AG04450 (cell line): ENCODE measurements at places on chromosomes 3 and 15. TPM values are rescaled to one million over a fixed set of nuclear protein-coding genes. Genes with fewer than 3 reads are reported as not detected.

DNA sequence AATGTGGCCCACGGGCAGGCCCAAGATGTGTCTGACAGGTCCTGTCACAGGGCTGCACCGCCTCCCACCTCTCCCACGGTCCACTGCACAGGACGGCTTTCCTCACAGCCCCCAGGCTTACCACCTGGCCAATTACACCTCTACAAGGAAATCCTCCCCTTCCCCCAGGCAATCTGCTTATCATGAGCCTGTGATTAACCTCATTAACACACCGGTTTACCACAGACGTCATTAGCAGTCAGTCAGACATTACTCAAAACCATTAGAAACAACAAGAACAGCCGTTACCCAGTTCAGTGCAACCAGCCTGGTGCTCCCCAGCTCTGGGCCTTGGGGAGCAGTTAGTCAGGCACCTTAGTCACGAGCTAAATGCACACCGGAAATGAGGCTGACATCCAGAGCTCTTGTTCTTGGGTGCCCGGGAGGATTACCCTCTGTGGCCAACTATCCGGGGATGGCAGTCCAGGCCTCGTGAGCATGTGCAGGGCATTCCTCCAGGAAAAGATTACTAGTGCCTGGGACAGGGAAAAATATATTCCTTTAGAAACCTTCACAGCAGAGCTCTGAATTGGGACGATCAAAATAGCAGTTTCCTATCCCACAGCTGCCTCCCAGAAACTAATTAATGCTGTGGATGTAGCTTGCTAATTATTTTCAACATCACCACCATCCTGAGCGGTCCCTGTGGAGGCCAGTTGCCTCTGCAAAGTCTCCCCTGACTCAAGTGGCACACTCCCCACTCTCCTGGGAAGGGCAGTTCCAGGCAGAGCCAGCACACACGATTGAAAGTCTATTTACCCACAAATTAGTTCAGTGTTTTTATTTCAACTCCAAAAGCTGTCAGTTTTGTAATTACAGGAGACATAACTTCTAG is 117.4 kb upstream of the ZBED2 start:
- no peak for DNase-seq

GRCh38 chr3:111412656-111413055 is 129.3 kb upstream of the CD96 start:
- no peak for DNase-seq

Gene RLBP1
- not detected in 2 replicates for polyA plus RNA-seq

DNA sequence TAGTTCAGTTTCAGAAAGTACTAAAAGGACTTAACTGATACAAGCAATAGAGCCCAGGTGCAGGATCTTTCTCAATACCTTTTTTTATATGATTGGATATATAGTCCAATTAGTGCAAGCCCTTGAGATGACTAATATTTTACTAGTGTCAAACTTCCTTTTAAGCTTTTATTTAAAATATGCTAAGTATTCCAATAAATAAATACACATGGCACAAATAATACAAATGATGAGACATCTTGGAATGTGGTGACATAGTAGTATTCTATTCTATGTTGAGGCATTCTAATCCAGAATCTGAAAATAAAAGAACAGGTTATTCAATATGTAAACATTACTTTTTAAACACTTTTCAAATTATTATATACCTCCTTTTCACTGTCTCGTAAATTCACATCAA is 670.0 kb downstream of the SI start:
- DNase-seq, result no peak

DNA sequence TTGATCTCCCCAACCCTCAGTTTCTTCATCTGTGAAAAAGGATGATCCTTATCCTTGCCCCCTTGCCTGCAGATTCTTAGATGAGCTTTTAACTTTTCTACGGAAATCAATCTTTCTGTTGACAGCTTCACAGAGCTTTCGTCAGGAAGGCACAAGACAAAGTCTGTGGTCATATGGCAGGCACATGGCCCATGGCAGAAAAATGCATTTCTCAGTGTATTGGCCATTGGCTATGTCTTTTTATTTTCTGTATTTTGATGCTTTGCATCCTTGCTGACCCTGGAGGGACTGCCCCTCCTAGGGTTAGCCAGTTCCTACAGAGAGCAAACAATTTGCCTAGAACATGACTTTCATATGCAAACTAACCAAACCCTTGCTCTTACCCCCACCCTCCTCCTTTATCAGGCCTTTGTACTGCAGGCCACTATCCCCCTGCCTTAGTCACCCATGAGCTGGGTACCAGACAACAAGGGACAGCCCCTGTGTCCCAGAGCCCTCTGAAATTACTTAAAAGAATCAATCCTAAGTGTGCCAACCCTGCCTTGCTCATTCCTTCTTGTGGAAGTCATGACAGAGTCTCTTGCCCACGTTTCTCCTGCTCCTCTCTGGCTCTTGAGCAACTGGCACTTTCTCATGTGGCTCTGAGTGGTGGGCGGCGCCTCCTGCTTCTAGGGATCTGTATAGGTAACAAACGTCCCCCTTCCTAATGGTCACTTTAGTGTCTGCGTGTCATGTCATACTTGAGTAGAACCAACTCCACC is 24.1 kb upstream of the NOX5 start:
- no peak for DNase-seq

Gene ACKR4
- 0.10 and 0.20 TPM in 2 replicates for polyA plus RNA-seq

- no peak for DNase-seq
These were observed 12.6 kb downstream of the ACOX2 start for GRCh38 chr3:58524326-58524888.

Gene LRTM1
- polyA plus RNA-seq, result not detected in 2 replicates

Gene ACTRT3
- polyA plus RNA-seq, result 2.5 and 2.9 TPM in 2 replicates

GRCh38 chr15:66940368-66940767 is 125.0 kb upstream of the SMAD3 start:
- no peak for DNase-seq

GRCh38 chr3:71542521-71543370 is 40.8 kb downstream of the FOXP1 start:
- peak; percentile 83 for DNase-seq

DNA sequence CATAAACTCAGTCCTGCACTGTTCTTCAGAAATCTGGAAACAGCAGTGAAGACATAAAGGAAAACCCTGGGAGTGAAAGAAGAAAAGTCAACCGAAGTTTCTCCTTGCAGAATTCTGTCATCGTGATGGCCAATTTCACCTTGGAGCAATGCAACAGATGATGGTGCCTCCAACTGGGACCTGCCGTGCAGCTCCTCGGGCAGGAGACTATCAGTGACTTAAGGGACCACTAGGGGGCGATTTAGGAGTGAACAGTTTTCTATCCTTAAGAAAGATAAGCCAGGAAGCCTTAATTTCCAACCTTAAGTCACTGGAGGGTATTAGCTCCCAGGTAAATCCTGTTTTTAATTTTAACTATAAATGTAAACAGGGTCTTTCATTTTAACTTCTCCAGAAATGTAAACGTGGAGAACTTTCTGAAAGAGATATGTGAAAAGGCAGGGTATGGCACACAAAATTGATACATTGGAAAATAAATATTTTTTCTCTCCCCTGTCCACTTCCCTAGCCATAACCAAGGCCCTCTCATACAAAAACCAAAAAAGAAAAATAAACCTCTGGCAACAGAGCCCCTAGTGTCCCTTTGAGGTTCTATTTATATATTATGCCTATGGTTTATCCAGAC is 116.3 kb downstream of the PDZRN3 start:
- peak; percentile 36 for DNase-seq

Gene MOBP
- polyA plus RNA-seq, result not detected in 2 replicates

DNA sequence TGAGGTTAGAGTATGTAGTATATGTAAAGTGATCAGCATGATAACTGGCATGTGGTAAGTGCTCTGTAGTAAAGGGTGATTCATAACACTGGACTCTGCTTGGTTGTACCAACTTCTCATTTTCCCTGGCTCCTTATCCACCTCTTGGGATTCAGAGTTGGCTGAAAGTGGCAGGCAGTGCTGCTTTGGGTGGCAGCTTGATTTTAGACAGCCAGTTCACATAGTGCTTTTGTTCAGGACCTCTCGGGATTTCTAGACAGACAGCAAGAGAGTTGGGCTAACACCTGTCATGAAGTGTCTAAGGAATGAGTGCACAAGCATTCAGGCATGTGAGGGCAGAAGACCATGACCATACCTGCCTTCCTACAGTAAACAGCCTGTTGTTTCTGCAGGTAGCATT is 69.0 kb downstream of the RBM6 start:
- no peak for DNase-seq

DNA sequence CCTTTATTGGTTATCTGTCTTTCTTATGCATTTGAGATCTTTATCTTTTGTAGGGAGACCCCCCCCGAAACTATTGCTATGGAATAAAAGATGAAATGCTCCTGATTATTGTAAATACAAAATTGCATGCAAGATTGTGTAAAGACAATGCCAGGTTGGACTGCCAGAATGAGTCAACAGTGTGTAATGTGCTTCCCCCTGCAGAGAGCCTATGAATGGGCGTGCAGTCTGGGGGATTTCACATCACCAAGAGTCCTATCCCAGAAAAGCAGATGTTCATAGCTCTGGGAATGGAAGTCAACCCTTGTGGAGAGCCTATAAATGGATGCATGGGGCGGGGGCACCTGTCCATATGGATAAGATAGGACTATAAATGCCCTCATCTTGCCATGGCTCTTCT is 584.3 kb downstream of the NSUN3 start:
- DNase-seq, result no peak

Gene IL16
- 3.8 and 4.6 TPM in 2 replicates for polyA plus RNA-seq

DNA sequence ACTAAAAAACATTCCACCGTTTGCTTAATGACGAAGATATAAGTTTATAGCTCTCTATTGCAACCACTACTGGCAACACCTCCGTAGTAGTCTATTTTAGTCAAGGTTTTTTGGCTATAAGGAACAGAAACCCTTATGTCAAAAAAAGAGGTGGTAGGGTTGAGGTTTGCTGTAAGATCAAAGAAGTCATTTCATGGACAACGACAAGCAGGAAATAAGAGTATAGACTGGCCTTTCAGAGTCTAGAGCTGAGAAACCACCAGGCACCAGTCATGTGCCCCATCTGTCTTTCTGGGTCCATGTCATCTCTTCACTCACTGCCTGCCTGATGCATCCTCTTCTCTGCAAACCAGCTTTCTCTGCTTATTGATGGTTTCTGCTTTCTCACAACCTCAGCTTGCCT is 42.7 kb downstream of the THBS1 start:
- no peak for DNase-seq

GRCh38 chr3:16936233-16936632 is 51.5 kb downstream of the PLCL2 start:
- DNase-seq, result no peak

DNA sequence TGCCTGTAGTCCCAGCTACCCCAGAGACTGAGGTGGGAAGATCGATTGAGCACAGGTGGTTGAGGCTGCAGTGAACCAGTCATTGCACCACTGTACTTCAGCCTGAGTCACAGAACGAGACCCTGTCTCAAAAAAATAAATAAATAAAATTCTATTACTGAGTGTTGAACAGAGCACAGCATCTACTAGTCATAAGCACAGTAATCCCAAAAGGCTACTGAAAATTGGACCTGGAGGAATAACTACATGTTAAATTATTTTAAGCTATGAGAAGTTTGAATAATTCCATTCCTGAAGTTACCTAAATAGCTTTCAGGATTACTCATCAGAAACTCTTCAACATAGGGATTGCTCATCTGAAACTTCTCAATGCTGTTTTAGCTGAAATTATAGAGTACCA is 43.4 kb downstream of the ARMC8 start:
- DNase-seq, result peak; percentile 2

- no peak for DNase-seq
These were observed 3.1 kb upstream of the TTLL3 start for GRCh38 chr3:9806688-9807589.
